CD4-positive, alpha-beta T cell treated with Interleukin-15 for 1 hour (primary cell): ENCODE measurements at places on chromosomes 6 and 20.

DNA sequence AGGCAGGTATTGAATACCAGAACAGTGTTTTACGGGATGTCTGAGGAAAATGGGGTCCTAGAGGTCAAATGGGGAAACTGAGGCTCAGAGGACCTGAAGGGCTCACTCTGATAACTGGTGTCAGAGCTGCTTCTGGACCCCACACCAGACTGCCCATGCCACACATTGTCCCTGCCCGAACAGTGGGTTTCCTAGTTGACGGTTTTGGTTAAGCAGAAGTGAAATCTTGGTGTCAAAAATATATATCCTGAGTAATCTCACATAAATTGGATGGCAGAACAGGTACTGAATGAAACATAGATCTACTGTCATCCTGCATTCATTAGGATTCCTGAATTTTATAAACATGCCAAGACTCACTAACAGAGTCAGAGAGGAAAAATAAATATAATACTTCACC is 16.3 kb downstream of the NOX3 start:
- DNase-seq: no peak

DNA sequence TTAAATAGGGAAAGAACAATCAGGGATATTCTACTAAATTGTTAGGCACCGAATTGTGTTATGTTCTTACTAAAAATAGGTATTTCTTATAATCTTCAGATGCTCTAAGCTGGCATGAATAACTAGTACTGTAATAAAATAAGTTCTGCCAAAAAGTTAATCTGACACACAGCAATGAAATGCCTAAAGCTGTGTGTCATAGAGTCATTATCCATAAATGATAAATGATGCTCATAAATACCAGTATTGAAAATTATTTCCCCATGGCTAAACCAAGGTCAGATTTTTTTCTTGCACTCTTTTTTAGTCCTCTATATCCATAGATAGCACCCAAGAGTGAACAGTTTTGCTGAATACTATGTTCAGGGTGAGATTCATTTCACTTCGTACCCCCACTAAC is 11.7 kb upstream of the PRIM2 start:
- DNase-seq: no peak

- DNase-seq: no peak
These were observed 1189.4 kb upstream of the EYS start for GRCh38 chr6:66896415-66896814.

GRCh38 chr6:52423971-52424381 is 3.8 kb downstream of the EFHC1 start:
- DNase-seq: no peak

GRCh38 chr6:158053377-158054313 is 72.0 kb downstream of the SYNJ2 start:
- DNase-seq: no peak

GRCh38 chr6:121855521-121855920 is 420.1 kb downstream of the GJA1 start:
- DNase-seq: no peak

DNA sequence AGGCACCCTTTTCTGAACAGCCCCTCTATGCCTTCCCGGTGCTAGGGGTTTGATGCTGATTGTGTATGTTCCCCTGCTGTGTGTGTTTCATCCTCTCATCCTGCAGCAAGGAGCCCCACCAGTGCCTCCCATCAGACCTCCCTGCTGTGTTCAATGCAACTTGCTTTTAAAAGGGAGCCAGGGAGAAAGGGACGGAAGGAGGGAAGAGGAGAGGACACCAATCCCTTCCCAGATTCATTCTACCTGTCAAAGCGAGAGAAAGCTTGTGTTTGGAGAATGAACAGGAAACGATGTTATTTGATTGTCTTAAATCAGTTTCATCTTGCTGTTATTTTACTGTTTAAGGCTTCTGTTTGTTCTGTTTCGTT is 259.2 kb downstream of the ADGB start:
- no peak for DNase-seq

GRCh38 chr20:22232923-22233322 is 351.4 kb downstream of the FOXA2 start:
- DNase-seq: no peak

DNA sequence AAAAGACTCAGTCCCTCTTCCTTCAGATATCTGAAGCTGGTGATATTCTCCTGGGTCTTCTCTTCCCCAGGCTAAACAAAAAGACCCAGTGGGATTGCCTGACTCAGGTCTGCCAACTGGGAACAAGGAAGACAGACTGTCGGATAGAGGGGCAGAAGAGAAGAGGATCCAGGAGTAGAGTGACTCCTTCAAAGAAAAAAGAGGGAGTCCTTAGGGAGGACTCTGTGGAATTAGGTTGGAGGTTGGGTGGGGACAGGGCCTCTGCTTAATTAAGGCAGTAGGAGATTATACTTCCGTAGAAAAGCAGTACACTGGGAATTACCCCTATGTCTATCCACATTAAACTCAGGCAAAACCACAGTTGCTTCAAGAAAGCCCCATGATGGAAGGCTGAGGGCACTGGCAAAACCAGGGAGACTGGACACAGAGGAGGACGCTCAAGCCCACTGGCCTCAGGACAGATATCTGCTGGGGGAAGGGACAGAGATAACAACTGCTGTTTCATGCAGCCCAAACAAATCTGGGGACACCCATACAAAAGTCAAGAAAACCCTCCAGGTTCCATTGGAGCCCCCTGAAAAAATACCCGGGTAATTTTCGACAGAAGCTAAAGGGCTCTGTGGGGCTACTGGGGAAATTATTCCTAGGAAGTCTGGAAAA is 5.7 kb downstream of the BCL2L1 start:
- no peak for DNase-seq

DNA sequence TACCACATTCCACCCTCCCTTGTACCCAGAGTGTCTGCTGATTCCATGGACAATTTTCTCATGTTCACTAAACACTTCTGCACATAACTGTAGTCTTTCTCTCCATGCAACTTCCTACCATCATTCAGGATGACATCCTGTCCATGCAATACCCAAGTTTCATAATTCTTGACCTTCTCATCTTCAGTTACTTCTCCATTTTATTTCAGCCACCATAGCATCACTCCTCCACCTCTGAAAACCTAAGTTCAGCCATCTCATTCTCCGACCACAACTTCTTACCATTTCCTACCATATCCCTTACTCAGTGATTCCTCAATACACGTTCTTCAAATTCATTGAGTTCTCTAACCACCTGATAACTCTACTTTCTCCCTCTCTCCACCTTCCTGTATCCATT is 216.5 kb upstream of the TENT5A start:
- no peak for DNase-seq

DNA sequence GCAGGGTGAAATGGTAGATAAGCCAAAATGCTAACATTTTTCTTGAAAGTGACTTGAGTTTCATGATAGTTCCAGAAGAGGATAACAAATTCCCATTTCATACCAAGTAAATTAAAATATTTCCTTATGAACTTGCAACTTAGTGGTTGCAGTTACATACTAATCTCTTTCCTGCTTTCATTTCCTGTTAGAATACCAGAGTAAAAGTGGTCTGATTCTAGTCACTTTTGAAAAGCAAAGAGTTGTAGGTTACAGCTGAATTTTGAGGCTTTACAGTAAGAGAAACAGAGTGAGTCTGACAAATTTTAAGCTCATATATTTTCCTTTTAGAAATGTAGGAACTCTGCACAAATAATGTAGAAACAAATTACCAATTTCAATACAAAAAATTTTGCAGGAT is 117.4 kb downstream of the ZFAND3 start:
- DNase-seq: no peak

DNA sequence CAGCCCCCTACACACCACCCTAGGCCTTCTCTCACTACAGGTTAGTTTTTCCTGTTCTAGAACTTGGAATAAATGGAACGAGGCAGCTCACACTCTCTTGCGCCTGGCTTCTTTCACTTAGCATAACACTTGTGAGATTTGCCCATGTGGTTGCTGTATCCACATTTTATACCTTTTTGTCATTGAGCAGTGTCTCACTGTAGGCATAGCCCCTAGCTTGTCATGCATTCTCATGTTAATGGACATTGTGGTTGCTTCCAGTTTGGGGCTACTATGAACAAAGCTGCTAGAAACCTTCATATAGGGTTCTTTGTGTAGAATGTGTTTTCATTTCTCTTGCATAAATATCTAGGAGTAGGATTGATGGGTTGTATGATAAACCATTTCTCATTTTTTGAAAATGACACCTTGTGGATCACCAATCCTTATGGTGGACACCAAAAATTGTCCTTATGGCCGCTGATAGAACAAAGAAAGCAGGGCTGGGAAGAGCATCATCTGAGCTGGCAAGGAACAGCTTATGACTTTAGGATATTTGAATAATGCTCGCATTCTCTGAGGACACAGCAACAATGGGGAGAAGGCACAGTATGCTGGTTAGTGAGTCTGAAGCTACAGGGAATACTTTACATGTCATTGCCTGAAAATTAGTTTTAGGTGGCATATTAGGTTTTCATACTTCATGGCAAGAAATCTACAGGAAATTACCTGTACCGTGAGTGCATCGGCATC is 9.8 kb upstream of the SLC22A23 start:
- no peak for DNase-seq

DNA sequence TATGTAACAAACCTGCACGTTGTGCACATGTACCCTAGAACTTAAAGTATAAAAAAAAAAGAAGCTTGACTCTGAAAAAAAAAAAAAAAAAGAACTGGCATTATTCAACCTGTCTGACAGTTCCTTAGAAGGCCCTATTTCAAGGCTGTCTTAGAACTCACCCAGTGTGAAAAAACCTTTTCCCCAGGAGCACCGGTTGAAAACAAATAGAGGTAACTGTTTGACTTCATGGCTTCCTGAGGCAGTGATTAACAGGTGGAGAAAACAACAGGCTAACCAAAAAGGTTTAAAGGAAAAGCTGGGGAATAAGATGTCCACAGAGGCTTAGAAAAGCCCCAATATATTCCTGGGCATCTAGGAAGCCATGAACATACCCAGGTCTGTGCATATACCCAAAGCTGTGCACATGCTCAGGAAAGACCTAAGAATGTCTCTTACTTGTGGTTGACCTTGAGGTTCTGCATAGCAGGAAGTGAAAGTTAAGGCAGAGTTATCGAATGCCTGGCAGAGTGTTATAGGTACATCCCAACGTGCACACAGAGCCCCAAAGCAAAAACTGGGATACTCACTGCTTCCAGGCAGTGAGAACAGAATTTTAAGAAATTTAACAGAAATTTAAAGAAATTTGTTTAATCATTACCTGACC is 7.0 kb downstream of the UQCC1 start:
- no peak for DNase-seq

DNA sequence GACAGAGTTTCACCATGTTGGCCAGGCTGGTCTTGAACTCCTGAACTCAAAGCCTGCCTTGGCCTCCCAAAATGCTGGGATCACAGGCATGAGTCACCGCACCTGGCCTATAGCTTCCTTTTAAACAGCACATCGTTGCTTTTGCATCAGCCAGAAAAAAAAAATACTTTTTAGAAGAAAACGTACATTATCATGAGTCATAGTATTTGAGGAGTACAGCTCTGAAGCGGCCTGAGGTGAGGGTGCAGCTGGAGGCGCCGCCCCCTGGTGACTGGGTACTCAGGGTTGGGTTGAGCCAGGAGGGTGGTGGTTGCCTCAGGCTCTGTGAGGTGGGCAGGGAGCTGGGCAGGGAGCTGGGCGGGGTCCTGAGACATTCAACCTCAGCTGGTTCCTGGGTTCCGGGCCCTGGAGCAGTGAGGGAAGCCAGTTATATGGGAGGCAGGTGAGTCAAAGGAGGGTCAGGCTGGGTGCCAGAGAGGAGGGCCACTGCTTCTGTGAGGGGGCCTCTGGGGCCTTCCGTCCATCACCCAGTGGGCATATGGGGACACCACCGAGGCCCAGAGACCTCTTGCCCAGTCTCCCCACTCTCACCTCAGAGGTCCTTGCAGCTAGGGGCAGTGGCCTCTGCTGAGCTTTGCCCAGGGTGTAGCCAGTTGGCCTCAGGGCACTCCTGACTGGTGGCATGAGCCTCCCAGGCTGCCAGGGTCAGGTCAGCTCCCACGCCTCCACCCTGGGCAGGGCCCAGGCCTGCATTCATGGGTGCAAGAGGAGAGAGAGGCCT is 11.7 kb upstream of the ID1 start:
- DNase-seq: no peak

DNA sequence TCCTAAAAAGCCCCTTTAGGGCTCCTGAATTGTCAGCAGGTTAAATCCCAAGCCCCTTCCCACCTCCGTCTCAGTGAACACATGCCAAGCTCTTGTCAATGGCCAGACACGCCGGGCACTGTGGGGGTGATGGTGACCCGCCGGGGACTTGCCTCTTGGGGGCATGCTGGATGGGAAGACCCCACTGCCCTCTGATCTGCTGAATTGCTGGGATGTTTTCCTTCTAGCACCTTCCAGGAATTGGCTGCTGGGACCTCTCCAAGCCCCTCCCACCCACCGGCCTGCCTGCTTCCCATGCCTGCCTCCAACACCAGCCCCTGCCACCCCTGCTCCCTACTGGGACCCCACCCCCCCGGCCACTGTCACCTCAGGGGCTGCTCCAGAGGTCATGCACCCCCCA is 345.9 kb downstream of the CDH4 start:
- no peak for DNase-seq

- peak; percentile 44 for DNase-seq
These were observed 1.9 kb upstream of the AP5S1 start for GRCh38 chr20:3818155-3819151.

GRCh38 chr6:37745748-37746147 is 48.1 kb upstream of the MDGA1 start:
- DNase-seq: no peak

DNA sequence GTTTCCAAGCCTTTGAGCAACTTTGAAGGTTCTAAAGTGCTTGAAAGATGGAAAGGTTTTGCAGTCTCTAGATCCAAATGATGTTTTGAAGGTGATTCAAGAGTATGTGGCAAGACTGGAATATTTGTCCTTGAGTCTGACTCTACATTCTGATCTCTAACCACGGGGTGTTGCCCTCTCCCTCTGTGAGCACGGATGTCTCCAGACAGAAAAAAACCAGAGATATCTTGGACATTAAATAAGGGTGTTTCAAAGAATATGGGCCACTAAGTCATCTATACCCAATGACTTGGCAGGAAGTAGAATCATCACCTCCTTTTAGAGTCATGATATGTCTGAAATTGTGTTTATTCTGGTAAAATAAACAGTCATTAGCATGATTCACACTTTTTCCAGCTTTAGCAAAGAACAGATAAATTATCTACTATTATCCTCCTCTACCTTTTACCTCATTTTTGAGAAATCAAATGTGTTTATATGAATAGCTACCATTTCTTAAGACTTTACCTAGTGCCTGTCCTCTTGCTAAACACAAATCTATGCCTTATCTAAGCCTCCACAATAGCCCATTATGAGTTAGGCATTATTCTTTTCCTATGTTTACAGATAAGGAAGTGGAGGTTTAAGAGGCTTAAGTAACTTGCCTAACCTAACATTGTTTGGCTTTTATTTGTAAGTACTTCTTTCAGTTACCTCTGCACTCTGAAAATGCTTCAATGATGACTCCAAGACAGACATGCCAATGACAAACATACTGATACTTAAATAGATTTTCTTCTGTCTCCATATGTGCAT is 384.4 kb downstream of the BMP2 start:
- no peak for DNase-seq

GRCh38 chr6:87118054-87118453 is 23.1 kb upstream of the CGA start:
- no peak for DNase-seq

DNA sequence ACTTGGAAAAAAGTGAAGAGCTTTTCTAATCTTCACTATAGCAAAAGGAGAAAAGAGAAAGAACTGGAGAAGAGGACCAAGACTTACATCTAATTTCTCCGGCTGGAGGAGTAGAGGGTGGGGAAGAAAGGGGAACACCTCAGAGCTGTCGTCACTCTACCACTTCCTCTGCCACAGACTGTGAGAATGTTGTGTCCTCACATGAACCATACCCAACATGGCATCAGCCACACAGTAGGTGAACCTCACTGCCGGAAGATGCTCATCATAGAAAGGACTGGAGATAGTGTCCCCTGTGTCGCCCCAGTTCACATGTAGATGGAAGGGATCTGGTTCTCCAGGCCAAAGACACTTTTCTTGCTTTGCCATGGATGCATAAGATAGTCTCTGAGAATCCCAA is 604.4 kb upstream of the NOX3 start:
- DNase-seq: peak; percentile 35
